ENCODE measurements at places on chromosomes 12 and 14.
A peak's percentile ranks its signal among the peaks of the same experiment; 100 is the strongest.

DNA sequence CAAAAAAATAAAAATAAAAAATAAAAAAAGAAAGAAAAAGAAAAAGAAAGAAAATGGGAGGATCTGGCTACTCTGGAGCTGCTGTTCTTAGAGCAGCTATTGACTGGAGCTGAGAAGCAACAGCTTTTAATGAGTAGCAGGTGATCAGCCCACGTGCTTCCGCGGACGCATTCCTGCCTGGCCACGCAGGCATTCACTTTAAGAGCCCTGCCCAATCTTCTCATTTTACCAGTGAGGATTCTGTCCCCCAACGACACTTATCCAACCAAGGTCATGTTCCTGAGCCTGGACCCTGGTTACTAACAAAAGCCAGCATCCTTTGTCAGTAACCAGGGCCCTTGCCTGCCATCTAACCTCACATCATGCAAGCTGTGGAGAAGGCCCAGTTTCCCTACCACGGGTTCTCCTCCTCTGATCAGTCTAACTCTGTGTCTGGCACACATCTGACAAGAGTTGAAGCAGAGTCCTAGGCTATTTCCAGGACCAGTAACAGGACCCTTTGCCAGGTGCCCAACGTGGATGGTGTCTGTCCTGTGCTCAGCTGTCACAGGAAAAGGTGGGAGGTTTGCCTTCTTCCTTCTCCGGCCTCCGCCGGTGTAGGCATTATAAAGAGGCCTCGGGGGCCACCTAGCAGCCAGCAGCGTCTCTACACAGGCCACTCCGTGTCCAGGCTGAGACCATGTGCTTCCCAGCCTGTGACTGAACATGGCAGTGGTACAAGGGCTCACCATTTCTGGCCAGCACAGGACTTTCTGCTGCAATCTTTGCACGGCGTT is 60.9 kb upstream of the GPATCH2L start:
- peak; percentile 5 for DNase-seq

DNA sequence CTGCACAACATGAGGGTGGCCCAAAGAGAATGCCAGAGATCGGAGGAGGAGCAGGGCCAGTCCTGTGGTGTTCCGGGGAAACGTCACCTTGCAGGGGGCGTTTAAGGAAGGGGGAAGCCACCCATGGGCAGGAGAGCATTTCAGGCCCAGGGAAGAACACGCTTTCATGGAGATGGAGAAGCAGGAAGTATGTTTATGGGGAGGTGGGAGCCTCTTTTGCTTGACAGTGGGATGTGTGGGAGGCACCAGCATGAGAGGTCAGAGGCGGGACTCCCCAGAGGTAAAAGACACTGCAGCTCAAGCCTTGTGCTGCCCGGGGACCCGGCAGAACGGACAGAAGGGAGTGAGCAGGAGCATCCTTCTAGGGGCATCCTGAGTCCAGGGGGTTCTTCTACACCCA is 1.3 kb upstream of the LRTM2 start:
- DNase-seq, result no peak

- no peak for DNase-seq
Measured at GRCh38 chr12:89151536-89151935, 200.8 kb downstream of the DUSP6 start.

DNA sequence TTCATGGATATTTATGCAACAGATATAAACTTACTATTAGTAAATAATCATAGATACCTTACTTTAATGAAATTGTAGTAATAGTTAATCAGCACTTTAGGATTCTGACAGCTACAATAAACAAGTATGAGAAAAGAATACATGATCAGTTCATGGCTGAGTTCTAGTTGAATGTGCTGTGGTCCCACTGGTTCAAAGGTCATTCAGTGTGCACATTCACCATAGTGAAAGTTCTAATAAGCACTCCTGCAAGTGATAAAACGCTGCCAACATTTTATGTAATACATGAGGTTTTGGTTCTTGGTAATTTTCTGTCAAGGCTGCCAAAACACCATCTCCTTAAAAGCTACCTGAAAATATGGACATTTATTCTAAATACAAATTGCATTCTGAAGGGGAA is 92.6 kb downstream of the NUMB start:
- no peak for DNase-seq

DNA sequence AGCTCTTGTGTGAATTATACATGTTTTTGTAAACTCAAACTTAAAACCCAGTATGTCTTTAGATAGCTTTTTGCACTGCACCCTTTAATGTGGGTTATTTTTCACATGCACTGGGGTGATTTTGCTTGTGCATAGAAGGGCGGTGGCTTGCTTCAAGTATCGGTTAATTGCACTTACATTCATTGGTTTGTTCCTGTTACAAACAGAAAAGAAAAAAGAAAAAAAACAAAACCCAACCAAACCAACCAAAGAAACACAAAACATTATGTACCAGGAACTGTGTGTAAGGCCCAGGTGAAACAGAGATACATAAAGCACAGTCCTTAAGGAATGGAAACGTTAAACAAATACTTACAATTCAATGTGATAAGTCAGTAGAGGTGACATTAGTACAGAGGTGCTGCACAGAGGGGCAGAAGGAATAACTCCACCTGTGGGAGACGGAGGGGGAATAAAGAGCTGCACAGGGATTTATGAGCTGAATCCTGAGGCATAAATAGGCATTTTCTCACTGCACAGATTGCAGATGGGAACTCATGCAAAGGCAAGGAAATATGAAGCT is 151.4 kb downstream of the KTN1 start:
- no peak for DNase-seq

DNA sequence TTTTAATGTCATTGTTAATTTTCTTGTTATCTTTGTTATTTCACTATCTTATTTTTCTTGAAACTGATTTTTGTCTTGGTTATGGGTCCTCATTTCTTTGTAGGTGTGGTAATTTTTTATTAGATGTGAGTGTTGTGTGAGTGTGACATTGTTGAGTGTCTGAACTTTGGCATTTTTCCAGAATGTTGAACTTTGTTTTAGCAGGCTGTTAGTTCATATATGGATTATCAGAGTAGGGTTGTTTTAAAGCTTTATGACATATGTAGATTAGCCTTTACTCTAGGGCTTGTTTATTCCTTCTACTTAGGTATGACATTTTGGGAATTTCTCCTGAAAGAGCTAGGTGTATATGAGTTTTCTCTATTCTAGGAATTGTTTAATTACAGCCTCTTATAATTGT is 103.9 kb downstream of the ARID2 start:
- DNase-seq, result no peak

DNA sequence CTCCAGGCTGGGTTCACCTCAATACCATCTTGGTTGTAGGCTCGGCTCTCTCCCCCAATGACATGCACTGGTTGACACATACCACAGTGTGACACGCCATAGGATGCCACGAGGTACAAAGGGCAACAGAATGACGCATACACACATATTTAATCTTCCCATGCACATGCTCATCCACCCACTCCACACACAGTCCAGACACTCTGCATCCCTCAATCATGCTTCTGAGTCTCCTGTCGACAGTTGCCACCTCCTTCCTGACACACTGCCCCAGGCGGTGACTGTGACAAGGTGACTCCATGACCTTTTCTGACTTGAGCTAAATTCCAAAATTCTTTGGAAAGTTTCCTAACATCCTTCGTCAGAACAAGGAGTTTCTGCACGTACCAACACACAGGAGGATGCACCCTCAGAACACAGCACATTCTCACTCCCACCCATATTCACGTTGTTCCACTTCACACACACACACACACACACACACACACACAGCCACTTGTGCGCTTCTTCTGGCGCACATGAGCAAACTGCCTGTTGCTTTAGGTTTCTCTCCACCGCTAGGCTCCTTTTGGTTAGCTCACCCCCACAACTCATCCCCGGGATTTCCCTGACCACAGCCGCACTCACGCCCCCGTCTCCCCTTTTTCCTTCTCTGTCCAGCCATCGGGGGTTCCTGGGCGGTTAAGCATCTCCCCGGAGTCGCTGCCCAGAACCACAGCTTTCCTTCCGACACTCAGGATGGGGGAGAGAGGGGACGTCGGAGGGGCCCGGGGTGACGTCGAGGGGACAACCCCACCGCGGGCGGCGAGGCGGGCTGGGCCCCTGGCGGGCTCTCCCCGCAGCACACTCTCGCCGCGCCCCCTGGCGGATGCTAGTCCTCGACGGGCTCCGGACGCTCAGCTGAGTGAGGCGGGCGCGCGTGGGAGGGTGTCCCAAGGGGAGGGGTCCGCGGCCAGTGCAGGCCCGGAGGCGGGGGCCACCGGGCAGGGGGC is 536 bp upstream of the WNT1 start:
- no peak for DNase-seq

DNA sequence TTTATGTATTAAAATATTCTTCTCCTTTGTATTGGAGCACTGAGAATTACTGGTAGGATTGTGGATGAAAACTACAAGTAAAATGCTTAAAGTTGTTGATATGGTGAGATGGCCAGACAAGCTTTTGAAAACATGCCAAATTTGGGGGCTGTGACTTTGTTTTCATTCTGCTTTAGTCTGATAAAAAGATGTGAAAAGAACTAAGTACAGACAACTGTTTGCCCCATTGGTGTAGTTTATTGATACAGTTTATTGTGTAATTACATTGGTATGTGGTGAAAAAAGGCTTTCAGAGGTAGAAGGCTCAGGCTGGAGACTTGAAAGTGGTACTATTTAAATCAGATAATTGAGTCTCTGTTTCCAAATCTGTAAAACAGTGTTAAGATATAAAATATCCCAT is 746.8 kb downstream of the DIO2 start:
- DNase-seq, result no peak

GRCh38 chr12:8037947-8038346 is 5.4 kb downstream of the FOXJ2 start:
- DNase-seq, result no peak

- no peak for DNase-seq
Measured at GRCh38 chr14:50677527-50678063, 9.5 kb upstream of the SAV1 start.

All from substantia nigra (tissue), 51 donors.